ENCODE measurements at places on chromosomes 1 and 21.

GRCh38 chr1:56570924-56571372 is 8.4 kb downstream of the PLPP3 start:
- no peak for DNase-seq

GRCh38 chr1:234979296-234980279 is 149.0 kb downstream of the TOMM20 start:
- DNase-seq, result no peak

GRCh38 chr1:199124351-199124750 is 485.5 kb downstream of the PTPRC start:
- DNase-seq, result no peak

DNA sequence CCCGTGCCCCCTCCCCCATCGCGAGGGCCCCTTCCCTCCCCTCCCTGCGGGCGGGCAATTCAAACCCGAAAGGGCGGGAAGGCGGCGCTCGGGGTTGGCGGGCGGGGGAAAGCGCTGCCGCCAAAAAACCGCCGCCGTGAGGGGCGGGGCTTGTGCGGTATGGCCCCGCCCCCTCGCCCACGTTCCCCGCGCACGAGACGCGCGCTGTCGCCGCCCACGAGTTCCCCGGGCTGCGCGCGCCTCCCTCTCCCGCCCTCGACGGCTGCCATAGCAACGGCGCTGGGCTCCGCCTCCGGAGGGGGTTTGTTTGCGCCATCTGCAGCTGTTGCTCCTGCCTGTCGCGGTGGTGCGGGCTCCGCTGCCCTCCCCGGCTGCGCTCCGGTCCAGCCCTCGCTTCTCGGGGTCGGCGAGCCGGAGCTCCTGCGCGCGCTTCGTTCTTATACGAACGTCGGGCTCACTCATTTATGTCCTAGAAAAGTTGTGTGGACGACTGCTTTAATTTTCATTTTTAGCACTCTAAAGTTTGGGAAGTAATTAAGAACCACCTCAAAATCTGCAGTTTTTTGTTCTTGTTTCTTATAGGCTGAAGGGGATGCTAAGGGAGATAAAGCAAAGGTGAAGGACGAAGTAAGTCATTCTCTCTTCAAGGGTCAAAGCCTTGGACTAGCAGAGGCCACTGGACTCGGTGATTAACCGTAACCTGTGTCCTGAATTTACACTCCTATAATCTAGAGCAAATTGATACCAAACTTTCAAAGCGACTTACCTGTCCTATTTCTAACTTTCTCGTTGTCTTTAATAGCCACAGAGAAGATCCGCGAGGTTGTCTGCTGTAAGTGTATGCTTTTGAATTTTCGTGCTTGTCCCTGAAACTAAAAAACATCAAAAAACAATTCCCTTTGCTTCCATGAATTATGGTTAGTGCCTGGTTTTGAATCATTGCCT is 933 bp downstream of the HMGN2 start:
- DNase-seq, result peak; percentile 97

DNA sequence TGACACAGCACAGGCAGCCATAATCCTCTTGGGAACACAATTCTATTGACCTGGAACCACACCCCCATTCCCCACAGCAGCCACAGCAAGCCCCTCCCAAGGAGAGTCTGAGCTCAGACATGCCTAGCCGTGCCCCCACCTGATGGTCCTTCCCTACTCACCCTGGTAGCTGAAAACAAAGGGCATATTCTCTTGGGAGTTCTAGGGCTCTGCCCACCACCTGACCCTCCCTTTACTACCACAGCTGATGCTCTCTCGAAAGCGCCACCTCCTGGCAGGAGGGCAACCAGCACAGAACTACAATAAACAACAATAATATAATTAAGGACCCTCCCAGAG is 184.8 kb upstream of the COA6 start:
- DNase-seq, result no peak

DNA sequence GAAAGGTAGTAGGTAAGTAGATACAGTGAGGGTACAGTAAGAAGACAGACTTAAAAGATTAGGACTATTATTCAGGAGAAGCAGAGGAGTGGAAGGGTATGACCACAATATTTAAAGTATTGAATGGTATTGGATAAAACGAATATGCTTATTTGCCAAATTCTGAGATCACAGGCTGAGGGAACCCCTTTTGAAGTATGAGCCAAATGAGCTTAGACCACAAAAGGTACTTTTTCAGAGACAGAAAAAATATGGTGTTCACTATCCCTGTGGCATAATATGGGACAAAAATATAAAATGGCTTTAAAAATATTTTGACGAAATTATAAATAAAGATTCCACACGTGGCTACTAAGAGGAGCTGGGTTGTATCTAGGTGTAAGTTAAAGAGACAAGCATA is 880 bp upstream of the MTF2 start:
- DNase-seq, result no peak

DNA sequence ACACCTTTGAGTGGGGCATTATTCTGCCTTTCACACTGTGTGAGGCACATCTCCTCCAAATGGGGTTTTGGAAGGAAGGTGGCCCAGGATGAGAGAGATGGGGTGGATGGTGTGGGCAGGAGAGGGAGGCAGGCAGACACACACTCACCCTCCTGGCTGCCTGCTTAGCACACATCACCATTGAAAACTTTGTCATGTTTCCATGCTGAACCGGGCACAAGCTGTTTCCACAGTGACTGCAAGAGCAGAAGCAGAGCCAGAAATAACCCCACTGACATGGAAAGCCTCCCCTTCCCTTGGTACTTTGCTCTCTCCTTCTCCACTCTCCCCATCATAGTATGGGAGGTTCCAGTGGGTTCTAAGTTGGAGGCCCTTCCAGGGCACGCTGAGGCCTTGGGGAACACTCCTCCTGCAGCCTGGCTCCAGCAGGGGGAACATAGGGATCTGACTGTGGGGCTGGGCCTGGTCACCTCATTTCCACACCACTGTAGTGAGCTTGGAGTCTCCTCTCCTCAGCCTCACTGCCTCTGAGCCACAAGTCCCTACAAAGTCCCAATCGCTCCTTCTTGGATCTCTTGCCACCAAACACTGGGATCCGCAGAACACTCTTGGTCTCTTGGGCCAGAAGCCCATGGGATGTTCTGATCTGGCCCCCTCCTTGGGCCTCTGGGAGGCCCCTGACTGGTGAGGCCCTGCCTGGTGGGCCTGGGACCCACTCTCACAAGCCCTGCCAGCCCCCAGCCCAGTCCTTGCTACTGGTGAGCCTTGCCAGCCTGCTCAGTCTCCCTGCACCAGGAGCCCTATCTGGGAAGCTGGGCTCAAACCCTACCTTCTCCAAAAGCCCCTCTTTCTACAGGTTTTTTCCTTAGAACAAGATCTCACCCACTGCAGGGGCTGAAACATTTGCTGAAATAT is 163.0 kb upstream of the EDN2 start:
- no peak for DNase-seq

- DNase-seq, result no peak
These were observed 16.3 kb downstream of the GPBP1L1 start for GRCh38 chr1:45669859-45670655.

GRCh38 chr1:225736437-225737098 is 41.1 kb upstream of the SRP9 start:
- no peak for DNase-seq

GRCh38 chr1:170776252-170776651 is 112.3 kb downstream of the PRRX1 start:
- no peak for DNase-seq

GRCh38 chr21:36041910-36042309 is 18.4 kb downstream of the SETD4 start:
- DNase-seq, result no peak

DNA sequence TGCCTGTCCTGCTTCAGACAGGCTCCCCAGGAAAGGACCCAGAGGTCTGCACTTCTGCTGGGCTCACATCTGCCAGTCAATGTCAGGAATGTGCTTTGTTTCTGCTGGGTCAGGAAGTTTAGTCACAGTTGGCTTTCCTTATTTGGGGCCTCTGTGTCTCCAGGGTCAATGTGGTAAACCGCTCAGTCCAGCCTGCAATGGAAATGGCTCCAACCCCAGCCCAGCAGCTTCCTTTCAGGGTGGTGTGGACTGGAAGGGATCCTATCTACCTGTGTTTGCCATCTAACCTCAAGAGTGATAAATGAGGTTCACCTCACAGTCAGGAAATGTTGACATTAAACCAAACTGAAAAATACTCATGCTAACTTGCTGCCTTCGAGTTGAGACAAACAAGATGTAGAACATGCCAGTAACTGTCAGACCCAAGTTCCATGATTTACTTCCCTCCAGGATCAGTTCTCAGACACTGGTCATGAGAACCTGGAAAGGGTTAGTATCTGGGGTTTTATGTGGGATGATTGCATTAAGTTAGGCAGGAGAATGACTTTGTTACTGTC is 20.3 kb downstream of the ENO1 start:
- no peak for DNase-seq

GRCh38 chr1:208238710-208239472 is 5.3 kb downstream of the PLXNA2 start:
- DNase-seq, result no peak

DNA sequence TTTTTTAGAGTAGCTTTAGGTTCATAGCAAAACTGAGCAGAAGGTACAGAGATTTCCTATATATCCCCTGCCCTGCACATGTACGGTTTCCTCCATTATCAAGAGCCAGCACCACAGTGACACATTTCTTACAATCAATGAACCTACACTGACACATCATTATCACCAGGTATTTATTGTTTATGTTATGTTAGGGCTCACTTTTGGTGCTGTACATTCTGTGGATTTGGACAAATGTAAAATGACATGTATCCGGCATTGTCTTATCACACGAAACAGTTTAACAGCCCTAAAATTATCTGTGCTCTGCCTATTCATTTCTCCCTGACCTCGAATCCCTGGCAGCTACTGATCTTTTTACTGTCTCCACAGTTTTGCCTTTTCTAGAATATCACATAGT is 93.7 kb upstream of the DPH5 start:
- DNase-seq, result no peak

DNA sequence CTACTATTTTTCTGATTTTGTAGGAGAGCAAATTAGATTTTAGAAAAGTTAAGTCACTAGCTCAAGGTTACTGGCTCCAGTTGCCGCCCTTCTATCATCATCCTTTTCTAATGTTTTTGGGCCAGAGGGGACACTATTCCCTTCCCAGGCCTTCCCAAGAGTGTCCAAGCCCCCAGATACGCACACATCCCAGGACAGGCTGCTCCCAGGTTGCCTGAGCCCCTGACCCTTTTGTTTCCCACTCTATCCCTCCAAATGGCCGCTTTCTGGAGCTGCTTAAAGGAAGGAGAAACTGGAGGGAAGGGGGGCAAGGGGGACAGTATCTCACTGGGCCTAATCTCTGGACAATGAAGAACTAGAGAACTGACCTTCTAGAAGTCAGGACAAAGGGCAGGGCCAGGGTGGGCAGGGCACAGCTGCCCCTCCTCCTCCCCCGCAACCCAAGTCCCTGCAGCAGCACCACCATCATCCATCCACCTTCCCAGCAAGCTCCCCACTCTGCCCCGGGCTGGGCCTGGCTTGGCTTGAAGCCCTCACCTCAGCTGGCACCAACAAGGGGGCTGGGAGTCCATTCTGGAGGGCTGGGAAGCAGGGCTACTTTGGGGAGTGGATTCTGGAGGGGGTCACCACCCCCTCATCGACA is 1.1 kb upstream of the MAP7D1 start:
- DNase-seq, result no peak

DNA sequence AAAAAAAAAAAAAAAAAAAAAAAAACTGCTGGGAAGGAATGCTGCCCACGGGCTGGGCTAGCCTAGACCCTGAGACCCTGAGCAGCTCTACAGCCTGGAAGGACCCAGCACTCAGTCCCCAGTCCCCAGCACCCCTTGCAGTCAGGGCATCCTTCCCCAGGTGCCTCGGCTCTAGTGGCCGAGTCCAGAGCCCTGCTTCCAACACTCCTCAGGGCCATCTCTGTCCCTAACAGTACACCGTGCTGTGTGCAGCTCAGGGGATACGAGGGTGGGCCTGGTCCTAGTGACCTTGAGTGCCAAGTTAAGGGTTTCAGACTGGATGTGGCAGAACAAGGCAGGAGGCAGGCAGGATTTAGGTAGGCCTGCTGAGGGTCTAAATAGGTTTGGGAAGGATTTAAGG is 50.2 kb upstream of the LRP8 start:
- no peak for DNase-seq

GRCh38 chr1:94633051-94633450 is 91.5 kb upstream of the F3 start:
- DNase-seq, result no peak

DNA sequence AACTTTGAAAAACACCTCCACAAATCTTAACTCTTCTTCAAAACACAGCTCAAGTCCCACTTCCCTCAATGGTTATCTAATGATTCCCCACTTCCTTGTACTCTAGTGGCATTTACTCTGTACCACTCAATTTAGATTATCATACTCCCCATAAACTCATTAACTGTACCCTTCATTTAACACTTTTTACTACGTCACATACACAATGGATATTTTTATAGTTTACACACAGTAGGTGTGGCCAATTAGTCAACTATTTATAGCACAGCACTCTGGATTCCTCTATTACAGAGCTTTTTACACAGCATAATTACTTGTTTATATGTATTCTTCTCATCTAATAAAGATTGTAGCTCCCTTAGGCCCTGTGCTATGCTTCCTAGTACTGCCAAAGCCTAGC is 62.1 kb downstream of the FOXJ3 start:
- no peak for DNase-seq

- DNase-seq, result no peak
These were observed 108.3 kb downstream of the HIVEP3 start for GRCh38 chr1:41810446-41810845.
